ENCODE measurements at places on chromosomes 16 and 17. TPM values are rescaled to one million over a fixed set of nuclear protein-coding genes. Genes with fewer than 3 reads are reported as not detected.

- DNase-seq = no peak
Measured at GRCh38 chr16:60407606-60408005, 1628.6 kb downstream of the CDH8 start.

GRCh38 chr17:7064261-7064660, 15.8 kb downstream of the CLEC10A start:
- no peak for DNase-seq

DNA sequence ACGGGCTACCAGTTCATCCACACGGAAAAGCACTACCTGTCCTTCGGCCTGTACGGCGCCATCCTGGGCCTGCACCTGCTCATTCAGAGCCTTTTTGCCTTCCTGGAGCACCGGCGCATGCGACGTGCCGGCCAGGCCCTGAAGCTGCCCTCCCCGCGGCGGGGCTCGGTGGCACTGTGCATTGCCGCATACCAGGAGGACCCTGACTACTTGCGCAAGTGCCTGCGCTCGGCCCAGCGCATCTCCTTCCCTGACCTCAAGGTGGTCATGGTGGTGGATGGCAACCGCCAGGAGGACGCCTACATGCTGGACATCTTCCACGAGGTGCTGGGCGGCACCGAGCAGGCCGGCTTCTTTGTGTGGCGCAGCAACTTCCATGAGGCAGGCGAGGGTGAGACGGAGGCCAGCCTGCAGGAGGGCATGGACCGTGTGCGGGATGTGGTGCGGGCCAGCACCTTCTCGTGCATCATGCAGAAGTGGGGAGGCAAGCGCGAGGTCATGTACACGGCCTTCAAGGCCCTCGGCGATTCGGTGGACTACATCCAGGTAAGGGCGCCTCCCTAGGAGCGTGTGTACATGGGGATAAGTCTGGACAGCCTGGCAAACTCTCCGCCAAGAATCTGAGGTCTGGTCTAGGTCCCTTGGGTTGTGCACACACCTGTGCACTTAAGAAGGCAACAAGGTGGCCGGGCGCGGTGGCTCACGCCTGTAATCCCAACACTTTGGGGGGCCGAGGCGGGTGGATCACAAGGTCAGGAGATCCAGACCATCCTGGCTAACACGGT, 4.2 kb downstream of the HAS3 start:
- DNase-seq = no peak

GRCh38 chr16:51849715-51850114, 697.2 kb downstream of the TOX3 start:
- no peak for DNase-seq

DNA sequence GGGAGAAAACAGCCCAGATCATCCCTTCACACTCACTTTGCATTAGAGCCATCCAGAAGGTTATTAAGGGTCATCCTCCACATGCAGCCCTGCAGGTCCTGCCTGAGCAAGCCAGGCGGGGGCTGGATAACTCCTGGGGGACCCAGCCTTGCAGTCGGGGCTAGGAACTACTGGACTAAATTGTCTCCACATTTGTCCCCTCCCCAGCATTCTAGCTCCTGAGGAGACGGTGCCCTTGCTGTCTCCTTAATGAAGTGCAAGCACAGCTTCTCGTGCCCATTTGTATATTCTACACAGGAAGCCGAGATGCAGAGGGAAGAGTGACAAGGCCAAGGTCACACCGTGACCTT, 185.2 kb downstream of the C16orf95 start:
- no peak for DNase-seq

DNA sequence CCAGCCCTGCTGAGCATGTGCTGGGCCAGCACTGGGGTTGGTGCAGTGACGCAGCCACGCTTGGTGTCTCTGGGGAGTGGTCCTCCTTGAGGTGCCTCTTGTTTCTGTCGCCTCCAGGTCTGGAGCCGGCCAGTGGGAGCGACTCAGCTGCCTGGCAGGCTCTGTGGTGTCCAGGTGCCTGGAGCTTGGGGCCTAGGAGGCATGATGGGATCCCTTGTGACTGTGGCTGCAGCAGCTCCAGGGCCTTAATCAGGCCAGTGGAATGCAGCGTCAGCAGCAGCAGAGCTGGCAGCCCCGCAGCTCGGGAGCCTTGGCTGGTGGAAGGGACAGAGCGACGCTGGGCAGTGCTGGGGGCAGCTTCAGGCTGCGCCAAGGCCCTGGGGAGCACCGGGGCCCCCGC, 74.7 kb upstream of the CIBAR2 start:
- DNase-seq = no peak

DNA sequence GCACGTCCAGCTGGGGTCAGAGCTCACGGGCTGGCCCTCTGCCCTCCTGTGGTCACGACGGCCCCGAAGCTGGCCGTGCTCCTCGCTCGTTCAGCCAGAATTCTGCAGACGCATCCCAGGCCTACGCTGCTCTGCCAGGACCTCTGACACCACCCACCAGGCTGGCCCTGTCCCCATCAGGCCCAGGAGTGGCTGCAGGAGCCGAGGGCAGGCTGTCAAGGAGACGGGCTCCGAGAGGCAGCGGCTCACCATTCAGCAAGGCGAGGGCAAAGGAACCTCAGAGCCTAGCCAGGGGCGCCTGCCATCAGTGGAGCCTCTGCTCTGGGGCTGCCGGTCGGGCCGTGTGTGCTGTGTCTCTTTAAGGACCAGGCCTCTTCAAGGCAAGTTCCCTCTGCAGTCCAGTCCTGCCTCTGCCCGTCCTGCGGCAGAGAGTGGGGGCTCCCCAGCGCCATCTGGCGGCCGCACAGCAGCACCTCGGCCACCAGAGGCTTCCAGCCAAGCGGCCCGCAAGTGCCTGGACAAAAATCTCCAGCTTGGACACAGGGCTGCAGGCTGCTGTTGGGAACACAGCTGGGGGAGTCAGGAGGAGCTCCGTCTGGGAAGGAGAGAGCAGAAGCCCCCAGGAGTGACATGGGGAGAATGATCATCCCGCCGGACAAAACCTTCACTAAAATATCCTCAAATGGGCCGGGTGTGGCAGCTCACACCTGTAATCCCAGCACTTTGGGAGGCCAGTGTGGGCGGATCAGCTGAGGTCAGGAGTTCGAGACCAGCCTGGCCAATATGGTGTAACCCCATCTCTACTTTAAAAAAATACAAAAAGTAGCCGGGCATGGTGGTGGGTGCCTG, 7.4 kb upstream of the ABR start:
- DNase-seq = peak; percentile 94

DNA sequence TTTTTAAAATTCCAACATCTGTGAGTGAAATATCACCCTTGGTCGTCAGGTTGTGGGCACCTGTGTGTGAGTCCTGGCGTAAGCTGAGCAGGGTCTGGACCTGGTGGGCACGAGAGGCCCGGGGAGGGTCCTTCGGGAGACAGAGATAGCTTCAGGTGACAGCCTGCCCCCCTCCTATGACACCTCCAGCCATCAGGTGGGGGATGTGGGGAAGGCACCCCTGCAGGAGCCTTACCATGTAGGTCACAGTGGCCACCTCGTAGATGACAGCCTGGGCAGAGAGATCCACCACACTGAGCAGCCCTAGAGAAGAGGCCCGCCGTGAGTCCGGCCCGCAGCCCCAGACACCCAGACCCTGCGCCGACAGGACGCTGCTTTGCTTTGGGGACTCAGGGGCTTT, 11.2 kb downstream of the SLC47A2 start:
- peak; percentile 65 for DNase-seq

- DNase-seq = no peak
Measured at GRCh38 chr16:81585785-81586184, 141.2 kb downstream of the CMIP start.

DNA sequence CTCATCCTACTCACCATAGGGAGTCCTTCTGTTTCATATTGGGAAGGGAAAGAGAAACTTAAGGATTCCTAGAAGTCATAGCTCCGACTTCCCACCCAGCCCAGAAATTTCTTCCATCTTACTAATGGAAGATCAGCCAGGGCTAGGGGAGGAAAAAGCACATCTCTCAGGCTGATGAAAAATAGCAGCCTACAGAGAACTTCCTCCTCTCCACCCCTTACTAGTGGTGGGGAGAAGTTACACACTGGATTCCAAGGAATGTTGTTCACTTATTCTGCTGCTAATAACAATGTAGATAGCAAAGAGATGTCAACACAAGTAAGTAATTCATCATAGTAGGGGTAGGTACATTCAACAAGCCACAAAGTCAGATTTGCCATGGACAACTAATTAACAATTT, 94.4 kb downstream of the SPACA3 start:
- no peak for DNase-seq

DNA sequence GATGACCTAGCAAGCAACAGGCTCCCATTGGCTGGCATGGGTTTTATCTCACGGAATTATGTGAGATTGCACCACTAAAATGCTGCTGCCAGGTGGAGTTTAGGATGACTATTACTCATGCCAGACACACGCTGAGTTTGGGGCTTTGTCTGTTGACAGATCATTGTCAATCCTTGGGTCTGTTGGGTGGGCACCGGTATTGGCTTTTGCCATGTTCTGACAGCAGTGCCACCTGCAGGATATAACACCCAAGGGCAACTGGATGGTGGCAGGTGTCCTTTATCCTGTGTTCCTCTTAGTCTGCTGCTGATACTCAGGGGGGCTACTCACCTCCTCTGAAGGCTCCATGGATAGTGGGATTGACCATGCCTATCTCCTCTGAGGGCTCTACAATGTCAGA, 221.6 kb upstream of the DYNLRB2 start:
- no peak for DNase-seq

GRCh38 chr17:8138374-8138671, 13.9 kb downstream of the PER1 start:
- DNase-seq = no peak

DNA sequence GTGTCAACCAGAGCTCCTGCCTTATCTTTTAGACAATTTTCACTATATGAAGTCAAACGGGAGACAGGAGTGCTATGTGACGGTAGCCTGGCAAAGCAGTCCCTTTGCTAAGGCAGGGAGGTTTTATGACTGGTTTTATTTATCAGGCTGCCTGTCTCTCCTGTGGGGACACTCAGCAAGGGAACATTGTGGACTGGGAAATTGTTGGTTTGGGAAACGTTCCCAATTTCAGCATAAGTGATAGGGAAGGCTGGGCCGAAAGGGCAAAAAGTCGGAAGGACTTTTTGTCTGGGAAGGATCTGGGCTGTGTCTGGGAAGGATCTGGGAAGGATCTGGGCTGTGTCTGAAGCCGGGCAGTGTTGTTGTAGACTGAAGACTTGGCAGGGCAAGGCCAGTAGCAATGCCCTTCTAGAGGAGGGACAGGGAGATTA, 211.2 kb downstream of the PARN start:
- DNase-seq = no peak

- no peak for DNase-seq
Measured at GRCh38 chr17:80919331-80920311, 72.0 kb upstream of the CHMP6 start.

DNA sequence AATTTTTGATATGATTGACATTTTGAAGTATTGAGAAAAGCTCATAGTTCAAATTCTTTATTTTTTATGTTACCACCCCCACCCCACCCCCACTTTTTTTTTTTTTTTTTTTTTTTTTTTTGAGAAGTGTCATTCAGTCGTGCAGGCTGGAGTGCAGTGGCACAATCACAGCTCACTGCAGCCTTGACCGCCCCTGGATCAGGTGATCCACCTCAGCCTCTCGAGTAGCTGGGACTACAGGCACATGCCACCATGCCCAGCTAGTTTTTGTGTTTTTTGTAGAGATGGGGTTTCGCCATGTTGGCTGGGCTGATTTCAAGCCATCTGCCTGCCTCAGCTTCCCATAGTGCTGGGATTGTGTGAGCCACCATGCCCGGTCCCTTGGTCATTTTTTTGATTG, 7.4 kb downstream of the TAF15 start:
- no peak for DNase-seq

GRCh38 chr17:61537264-61537771, 53.7 kb downstream of the NACA2 start:
- no peak for DNase-seq

DNA sequence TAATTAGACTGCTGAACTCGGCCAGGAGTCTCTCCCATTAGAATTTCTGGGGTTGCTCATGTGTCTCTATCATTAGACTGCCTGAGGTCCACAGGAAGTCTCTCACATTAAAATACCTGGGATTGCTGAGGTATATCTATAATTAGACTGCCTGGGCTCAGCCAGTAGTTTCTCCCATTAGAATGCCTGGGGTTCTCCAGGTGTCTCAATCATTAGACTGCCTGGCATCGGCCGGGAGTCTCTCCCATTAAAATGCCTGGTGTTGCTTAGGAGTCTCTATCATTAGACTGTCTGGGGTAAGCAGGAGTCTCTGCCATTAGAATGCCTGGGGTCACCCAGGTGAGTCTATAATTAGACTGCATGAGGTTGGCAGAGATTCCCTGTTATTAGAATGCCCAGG, 2233.4 kb downstream of the TP53TG3F start:
- DNase-seq = peak; percentile 35

- no peak for DNase-seq
Measured at GRCh38 chr17:34171245-34171818, 83.8 kb upstream of the CCL2 start.

- no peak for DNase-seq
Measured at GRCh38 chr17:20022701-20023100, 13.5 kb downstream of the SPECC1 start.

GRCh38 chr16:21625026-21625425, 25.6 kb downstream of the METTL9 start:
- no peak for DNase-seq

- DNase-seq = peak; percentile 94
Measured at GRCh38 chr16:27313422-27314160, at the start of gene IL4R. TSS of gene IL4R (plus strand) at chr16:27313974. CDS start at chr16:27340204, 26,230 bp downstream.

GRCh38 chr16:55624696-55625095, 31.1 kb upstream of the SLC6A2 start:
- no peak for DNase-seq

DNA sequence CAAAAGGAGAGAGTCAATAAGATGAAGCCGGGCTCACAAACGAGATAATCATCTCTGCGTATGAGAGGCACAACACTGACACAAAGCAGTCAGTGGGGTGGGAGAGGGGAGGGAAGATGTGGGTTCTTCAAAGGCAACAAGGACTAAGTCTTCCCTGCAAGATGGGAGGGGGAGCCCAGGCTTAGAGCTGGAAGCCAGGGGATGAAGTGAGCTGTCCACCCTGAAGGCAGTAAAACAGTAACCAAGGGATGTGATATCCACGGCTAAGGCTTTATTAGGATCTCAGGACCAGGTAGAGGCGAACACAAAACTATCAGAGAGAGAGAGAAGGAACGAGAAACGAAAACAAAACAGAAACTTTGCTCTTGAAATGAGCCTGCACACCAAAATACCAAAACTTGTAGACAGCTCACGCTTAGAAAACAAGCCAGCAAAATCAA, 115.9 kb downstream of the DYNLRB2 start:
- no peak for DNase-seq

- no peak for DNase-seq
Measured at GRCh38 chr17:42803074-42803883, 4.6 kb downstream of the CNTD1 start.

GRCh38 chr17:48026502-48027321, 10.9 kb downstream of the COPZ2 start:
- peak; percentile 91 for DNase-seq

- no peak for DNase-seq
Measured at GRCh38 chr17:58165981-58166380, 801 bp upstream of the OR4D2 start.

GRCh38 chr16:1890708-1891050, 18.7 kb upstream of the MEIOB start:
- DNase-seq = no peak

NPIPB4 gene
- 235 TPM for total RNA-seq

ZNF750 gene
- total RNA-seq = 0.26 TPM

NDE1 gene
- total RNA-seq = 26.8 TPM

SLFN14 gene
- not detected for total RNA-seq

IGF2BP1 gene
- not detected for total RNA-seq

P2RX5 gene
- total RNA-seq = 0.29 TPM

ELMO3 gene
- 1.2 TPM for total RNA-seq

ZP2 gene
- total RNA-seq = not detected

APPBP2 gene
- total RNA-seq = 45.8 TPM
